ENCODE measurements at places on chromosomes 13 and 19. TPM values are rescaled to one million over a fixed set of nuclear protein-coding genes. Genes with fewer than 3 reads are reported as not detected.

GRCh38 chr13:29721766-29722165, 126.3 kb upstream of the SLC7A1 start:
- no peak for DNase-seq

GRCh38 chr13:30308548-30308947, 1.2 kb upstream of the KATNAL1 start:
- no peak for DNase-seq

DNA sequence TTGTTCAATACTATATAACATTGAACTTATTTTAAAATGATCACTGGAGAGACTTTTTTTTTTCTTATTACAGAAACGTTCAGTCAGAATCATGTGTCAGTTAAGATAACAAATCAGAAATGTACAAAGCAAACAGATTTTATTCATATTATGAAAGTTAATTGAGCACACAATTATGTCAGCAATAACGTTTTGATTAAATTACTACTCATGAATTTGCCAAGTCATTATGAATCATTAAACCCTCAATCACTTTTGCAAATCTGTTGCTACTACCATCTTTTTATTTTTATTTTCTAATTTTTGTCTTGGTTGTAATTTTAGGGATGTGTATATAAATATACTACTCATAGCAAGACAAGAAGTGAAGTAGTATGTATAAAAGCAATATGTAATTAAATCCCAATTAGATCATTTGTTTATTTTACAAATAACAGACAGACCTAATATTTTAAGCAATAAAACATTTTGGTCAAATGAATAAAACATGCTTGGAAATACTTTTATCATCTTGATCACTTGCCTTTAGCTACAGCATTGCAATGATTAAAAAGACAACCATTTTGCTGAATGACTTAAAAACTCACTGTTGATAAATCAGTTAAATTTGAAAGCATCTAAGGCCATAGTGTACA, 893.4 kb upstream of the MIR17HG start:
- no peak for DNase-seq

GRCh38 chr13:29922281-29922821, 71.9 kb upstream of the UBL3 start:
- no peak for DNase-seq

GRCh38 chr13:23477101-23477500, 43.6 kb upstream of the SACS start:
- no peak for DNase-seq

DNA sequence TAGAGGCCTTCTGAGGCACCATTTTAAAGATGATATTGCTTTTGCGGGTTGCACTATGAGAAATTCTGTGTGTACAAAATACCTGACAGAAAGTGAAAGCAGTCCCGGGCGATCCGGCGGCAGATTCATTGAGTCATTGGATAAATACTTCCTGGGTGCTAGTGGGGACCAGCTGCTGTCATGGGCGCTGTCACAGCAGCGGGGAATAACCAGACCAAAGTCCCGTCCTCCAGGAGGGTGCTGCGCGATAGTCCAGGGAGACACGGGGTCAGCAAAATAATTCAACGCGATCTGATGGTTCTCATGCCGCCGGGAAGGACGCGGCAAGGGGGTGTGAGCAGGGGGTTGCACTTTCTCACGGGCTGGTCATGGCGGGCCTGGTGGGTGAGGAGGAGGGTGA, 13.5 kb downstream of the ZFR2 start:
- no peak for DNase-seq

- DNase-seq, result no peak
These were observed 166.4 kb downstream of the DCLK1 start for GRCh38 chr13:35964863-35965180.

GRCh38 chr13:99153219-99153618, 47.4 kb upstream of the UBAC2 start:
- DNase-seq, result peak; percentile 17

- DNase-seq, result no peak
These were observed 10.0 kb upstream of the OXGR1 start for GRCh38 chr13:97004096-97004876.

DNA sequence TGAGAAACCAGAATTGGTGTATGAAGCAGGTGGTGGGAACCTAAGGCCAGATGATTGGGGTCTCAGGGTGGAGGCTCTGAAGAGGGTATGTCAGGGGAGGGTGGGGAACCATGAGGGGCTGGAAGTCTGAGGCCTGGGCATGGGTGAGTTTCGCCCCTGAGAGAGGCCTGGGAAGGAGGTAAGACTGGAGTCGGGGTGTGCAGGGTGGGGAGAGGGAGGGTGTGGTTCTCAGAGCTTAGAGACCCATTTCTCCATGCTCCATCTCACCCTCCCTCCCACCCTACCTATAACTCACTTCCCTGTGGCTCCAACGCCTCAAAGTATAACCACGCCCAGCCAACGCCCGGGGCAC, 1.0 kb upstream of the KLHL26 start:
- no peak for DNase-seq

- DNase-seq, result peak; percentile 15
These were observed 802 bp upstream of the FREM2 start for GRCh38 chr13:38685974-38686576.

DNA sequence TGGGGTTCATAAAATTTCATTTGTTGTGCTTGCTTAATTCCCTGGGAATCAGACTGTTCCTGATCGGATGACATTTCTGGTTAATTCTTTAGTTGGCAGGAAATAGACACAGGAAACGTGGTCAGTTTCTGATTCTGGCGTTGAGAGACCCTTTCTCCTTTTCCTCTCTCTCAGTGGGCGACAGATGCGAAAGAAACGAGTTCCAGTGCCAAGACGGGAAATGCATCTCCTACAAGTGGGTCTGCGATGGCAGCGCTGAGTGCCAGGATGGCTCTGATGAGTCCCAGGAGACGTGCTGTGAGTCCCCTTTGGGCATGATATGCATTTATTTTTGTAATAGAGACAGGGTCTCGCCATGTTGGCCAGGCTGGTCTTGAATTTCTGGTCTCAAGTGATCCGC, 10.8 kb downstream of the LDLR start:
- peak; percentile 40 for DNase-seq

DNA sequence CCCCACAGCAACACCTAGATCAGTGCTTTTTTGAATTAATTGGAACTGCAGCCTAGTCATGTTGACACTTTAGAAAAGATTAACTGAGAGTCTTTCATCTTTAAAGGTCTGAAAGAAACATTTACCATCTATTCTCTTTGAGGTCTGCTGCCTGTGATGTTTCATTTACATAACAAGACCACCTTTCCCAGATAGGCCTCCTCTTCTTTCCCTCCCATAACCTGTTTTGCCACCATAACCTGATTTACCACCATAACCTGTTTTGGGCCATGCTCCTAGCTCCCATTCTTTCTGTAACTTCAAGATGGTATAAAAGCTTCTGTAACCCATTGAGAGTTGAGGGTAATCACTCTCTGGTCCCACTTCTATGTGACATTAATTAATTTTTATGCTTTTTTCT, 320.8 kb downstream of the PCDH20 start:
- no peak for DNase-seq

GRCh38 chr19:56086671-56087430, 34.2 kb downstream of the ZNF787 start:
- DNase-seq, result no peak

- DNase-seq, result no peak
These were observed 41.2 kb downstream of the CARS2 start for GRCh38 chr13:110664673-110665072.

DNA sequence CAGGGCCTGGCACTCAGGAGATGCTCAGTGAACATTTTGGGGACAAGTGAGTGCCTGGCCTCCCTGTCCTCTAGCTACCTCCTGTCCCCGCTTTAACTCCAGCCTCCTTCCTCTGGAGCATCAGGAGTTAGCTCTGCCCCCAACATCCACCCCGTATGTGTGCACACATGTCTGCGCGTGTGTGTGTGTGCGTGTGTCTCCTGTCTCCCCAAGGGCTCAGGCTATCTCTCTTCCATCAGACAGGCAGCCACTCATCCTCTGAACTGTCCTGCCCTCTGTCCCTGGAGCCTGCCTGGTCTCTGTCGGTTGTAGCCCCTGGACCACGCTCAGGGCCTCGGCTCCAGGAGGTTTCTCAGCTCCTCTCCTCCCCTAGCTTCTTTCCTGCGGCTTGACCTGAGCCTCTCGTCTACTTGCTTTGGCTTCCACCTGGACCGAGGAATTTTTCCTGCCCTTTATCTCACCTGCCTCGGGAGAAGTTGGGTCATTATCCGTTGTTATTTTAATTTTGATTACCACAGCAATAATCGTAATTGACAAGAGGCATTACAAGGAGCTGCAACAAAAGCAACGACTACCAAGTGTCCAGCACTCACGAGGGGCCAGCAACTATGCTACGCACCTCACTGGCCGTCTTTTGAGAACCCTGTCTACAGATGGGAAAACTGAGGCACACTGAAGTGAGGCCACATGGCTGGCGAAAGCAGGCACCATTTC, 32.0 kb upstream of the ASF1B start:
- DNase-seq, result no peak

DNA sequence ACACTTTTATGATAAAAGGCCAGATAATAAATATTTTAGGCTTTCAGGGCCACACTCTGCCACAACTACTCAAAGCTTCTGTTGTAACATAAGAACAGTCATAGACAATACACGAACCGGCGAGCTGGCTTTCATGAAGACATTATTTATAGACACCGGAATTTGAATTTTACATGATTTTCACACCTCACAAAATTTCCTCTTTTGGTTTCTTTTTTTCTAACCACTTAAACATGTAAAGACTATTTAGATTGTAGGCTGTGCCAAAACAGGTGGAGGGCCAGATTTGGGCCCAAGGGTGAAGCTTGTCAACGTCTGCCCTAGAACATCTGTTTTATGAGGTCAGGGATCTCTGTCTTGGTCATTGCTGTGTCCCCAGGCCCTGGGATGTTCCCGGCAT, 29.7 kb upstream of the FXYD3 start:
- no peak for DNase-seq

DNA sequence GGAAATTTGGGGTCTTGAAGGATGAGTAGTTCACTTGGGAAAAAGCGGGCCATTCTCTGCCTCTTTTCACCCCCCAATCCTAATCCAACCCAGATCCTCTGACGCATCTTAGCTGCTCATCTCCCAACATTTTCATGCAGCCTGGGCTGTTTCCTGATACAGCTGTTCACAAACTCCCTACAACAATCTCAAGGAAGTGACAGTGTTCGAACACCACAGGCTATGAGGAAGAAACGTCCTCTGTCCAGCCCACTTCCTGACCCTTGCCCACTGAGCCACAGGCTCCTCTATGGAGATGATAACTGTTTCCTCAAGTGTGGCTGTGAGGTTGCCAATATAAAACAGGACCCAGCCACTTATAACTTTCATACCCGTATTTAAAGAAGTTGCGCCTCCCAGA, 16.2 kb downstream of the LMTK3 start:
- DNase-seq, result peak; percentile 83

GRCh38 chr13:114309806-114310410, 4.4 kb upstream of the CHAMP1 start:
- DNase-seq, result no peak

GRCh38 chr13:25890671-25891212, 161.1 kb downstream of the SHISA2 start:
- no peak for DNase-seq

DNA sequence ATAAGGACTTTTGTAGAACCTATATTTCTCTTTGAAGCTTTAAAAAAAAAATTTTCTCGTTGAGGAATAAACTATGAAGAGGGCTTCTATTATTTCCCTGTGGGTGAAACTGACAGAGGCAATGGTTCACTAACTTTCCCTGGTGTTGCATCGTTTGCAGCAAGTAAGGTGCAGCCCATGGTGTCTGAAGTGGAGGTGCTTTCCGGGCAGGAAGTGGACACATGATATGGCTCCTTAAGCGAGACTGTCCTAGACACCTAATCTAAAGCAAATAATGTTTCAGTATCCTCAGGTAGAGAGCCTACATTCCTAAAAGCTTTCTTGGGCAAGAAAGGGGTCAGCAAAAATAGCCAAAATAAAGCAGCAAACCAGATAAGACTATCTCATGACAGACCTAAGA, 437.6 kb upstream of the ARGLU1 start:
- no peak for DNase-seq

GRCh38 chr13:30545320-30545719, 72.4 kb upstream of the USPL1 start:
- no peak for DNase-seq

GRCh38 chr19:13234518-13234917, 84.3 kb downstream of the IER2 start:
- no peak for DNase-seq

GRCh38 chr13:75468098-75468497, 13.9 kb downstream of the TBC1D4 start:
- no peak for DNase-seq

DNA sequence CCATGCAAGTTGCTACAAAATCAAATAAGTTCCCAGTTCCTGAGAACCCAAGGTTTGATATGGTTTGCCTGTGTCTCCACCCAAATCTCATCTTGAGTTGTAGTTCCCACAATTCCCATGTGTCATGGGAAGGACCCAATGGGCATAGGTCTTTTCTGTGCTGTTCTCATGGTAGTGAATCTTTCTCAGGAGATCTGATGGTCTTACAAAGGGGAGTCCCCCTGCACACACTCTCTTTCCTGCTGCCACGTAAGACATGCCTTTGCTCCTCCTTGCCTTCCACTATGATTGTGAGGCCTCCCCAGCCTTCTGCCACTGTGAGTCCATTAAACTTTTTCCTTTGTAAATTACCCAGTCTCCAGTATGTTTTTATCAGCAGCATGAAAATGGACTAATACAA, 28.5 kb upstream of the TSHZ3 start:
- no peak for DNase-seq

DNA sequence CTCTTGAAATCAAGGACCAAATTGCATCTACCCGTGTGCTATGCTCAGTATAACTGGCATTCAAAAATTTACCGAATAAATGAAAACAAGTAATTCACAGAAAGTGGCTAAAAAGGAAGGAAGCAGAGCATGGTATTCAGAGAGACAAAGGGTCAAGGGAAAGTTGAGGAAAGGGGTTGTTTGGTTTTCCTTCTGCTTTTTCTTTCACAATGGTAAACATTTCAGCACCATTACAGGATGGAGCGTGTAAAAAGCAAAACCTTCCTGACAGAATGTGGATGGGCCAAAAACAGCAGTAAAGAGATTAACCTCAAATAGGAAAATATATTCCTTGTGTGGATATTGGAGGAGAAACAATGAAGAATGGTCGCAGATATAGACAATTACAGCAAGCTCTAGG, 14.8 kb downstream of the DIAPH3 start:
- DNase-seq, result peak; percentile 45

GRCh38 chr13:112441226-112441625, 65.1 kb downstream of the SPACA7 start:
- no peak for DNase-seq

The LRP3 gene
- 3.2 TPM for total RNA-seq

The CYP4F2 gene
- not detected for total RNA-seq

The KCNN1 gene
- total RNA-seq, result 0.22 TPM

The HCST gene
- total RNA-seq, result 0.22 TPM

The KLK11 gene
- total RNA-seq, result not detected

The LILRA1 gene
- not detected for total RNA-seq

The C19orf67 gene
- total RNA-seq, result not detected

The SYCN gene
- total RNA-seq, result not detected

The TBXA2R gene
- 1.5 TPM for total RNA-seq

Measured in lung microvascular endothelial cell (primary cell).